K562 (cell line): ENCODE measurements at places on chromosomes 3 and 15. TPM values are rescaled to one million over a fixed set of nuclear protein-coding genes. Genes with fewer than 3 reads are reported as not detected.

DNA sequence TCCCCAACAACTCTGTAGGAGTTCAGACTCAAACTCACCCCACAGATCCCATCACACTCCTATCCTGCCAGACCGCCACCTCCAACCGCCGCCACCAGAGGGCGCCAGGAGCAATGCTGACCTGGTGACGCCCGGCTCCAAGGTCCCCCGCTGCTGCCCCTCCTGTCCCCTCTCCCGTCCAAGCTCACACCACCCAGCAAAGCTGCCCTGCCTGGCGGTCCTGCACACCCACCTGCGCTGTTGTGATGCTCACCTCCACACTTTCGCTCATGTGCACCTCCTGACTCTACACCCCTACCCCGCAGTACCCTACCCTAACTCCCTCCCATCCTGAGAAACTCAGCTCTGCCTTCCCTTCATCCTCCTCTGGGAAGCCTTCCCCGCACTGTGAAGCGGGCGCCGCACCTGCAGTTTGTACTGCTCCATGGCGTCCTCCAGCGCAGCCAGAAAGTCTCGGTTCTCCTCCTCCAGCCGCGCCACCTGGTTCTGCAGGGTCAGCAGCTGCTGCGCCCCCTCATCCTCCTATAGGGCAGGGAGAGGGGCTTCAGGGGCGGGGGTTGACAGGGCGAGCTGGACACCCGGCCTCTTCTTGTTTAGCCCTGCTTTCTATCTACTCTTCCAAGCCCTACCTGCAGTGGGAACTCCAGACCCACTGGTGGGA, 7.9 kb downstream of the KIF7 start:
- no peaks in the 10 kb centered on the region for H3K27me3 ChIP-seq
- peak; percentile 77 for DNase-seq
- H3K4me3 ChIP-seq: no peak overlapping the region
- no peaks in the 10 kb centered on the region for H3K36me3 ChIP-seq
- no peaks in the 10 kb centered on the region for H3K4me1 ChIP-seq
- H3K27ac ChIP-seq: no peak overlapping the region

GRCh38 chr15:64779024-64779423, 3.6 kb upstream of the RBPMS2 start:
- H3K27ac ChIP-seq: no peak overlapping the region
- DNase-seq: no peak
- no peak overlapping the region for H3K4me3 ChIP-seq
- H3K4me1 ChIP-seq: peaks cover 25% of the 10 kb centered on the region

DNA sequence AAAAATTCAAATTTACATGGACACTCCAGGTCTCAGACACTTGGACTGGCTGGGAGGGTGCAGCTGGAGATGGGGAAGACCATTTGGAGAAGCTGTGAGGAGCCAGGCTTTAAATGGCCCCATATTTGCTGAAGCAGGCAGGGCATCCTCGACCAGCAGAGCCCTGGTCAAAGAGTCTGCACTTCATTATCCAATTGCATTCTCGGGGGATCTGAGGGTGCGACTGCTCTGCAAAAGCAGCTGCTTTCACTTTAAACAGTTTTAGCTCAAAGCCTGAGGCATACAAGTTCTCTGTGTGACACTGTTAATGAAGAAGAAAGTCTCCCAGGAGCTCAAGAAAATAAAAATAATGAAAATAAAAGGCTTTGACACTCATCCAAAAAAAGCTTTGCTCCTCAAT, 98.0 kb upstream of the SLC25A36 start:
- no peak overlapping the region for H3K4me3 ChIP-seq
- no peaks in the 10 kb centered on the region for H3K36me3 ChIP-seq

DNA sequence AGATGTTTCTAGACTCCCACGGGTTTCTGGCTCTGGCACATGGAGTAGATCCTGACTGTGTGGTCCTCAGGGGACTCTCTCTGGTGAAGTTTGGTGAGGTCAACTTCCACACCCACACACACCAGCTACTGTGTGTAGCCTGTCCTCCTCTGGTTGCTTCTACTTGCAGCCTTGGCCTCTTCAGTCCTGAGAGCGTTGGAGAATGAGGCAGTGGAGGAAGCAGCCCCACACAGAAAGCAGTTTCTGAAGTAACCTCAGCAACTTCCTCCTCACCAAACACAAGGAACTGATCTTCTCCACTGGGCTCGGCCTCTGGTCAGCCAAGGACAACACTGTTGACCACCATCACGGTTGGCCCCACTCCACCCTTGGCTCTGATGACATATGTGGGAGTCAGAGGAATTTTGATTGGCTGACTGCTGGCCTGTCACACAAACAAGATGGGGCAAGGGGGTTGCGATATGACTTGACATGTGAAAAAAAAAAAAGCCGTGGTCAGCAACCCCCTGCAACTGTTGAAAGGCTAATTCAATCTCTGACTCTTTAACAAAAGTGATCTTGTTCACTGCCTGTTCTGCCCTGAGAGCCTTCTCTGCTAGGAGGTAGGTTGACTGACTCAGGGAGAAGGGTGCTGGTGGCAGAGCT, 19.6 kb downstream of the CD86 start:
- no peak for DNase-seq
- no peak overlapping the region for H3K27ac ChIP-seq
- H3K36me3 ChIP-seq: no peaks in the 10 kb centered on the region
- peaks cover 6% of the 10 kb centered on the region; the same call in 1 of the 2 replicates for H3K27me3 ChIP-seq
- H3K4me1 ChIP-seq: no peaks in the 10 kb centered on the region

MYZAP gene
- total RNA-seq: not detected in 2 replicates

DNA sequence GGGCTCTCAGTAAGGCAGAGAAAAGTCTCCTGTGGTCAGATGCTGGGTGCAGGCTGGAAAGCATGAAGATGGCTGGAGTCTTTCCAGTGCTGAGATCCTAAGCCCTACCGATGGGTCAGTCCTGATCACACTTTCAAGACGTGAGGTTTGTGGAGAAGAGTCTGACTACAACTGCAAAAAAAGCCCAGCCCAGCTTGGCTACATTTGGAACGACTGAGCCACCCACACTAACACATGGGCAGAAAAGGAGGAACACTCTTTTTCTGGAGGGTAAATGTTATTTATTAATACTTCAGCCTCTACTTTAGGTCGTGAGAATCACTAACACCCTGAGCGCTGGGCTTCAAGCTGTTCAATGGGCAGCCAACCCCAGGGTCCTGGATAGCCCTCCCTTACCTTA, 22.0 kb upstream of the C3orf22 start:
- peaks cover 8% of the 10 kb centered on the region; the same call in 1 of the 2 replicates for H3K27me3 ChIP-seq
- DNase-seq: no peak
- no peak overlapping the region for H3K27ac ChIP-seq
- H3K4me3 ChIP-seq: no peak overlapping the region
- H3K36me3 ChIP-seq: no peaks in the 10 kb centered on the region
- H3K4me1 ChIP-seq: no peaks in the 10 kb centered on the region

DNA sequence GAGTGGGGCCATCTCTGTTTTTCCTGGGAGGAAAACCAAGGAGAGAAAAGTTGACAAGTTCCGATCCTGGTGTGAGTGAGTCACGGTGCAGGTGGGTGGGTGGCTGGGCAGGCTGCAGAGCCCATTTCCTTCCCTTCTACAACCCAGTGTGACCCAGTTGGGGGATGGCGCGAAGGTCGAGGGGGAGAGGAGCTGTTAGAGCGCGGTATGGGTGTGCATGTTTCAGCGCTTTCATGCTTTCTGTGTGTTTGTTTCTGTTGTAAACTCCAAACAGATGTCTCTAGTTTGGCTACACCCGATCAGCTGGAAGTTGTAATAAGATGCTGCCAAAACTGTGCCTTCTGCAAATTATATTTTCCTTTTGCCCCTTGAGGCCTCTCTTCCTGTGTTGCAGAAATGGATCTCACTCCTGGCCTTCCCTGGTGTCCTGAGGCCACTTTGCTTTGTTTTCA, 3.8 kb downstream of the FAM43A start:
- DNase-seq: no peak
- no peak overlapping the region for H3K27ac ChIP-seq
- H3K27me3 ChIP-seq: no peaks in the 10 kb centered on the region; the same call in 2 of the 3 replicates
- H3K4me3 ChIP-seq: no peak overlapping the region

- DNase-seq: no peak
- H3K4me3 ChIP-seq: no peak overlapping the region
- no peaks in the 10 kb centered on the region for H3K36me3 ChIP-seq
Observed at GRCh38 chr15:39851500-39852092, 68.5 kb downstream of the GPR176 start.

LAMB2 gene
- total RNA-seq: 17.5 and 17.9 TPM in 2 replicates

TM2D3 gene
- total RNA-seq: 27.4 and 28.9 TPM in 2 replicates

SAMD7 gene
- not detected in 2 replicates for total RNA-seq

RAD51 gene
- total RNA-seq: 55.3 and 63.8 TPM in 2 replicates

GRCh38 chr15:40929660-40930429, 705 bp downstream of the DLL4 start:
- peak; percentile 45 for DNase-seq
- no peaks in the 10 kb centered on the region for H3K36me3 ChIP-seq
- peak overlapping the region; percentile 54 for H3K4me3 ChIP-seq
- peaks cover 15% of the 10 kb centered on the region for H3K4me1 ChIP-seq
- no peak overlapping the region for H3K27ac ChIP-seq

- no peaks in the 10 kb centered on the region for H3K27me3 ChIP-seq
- H3K4me1 ChIP-seq: no peaks in the 10 kb centered on the region
- H3K4me3 ChIP-seq: no peak overlapping the region
- no peaks in the 10 kb centered on the region for H3K36me3 ChIP-seq
- no peak for DNase-seq
Observed at GRCh38 chr3:22353126-22353525, 602.1 kb upstream of the ZNF385D start.

CISH gene
- total RNA-seq: 47.7 and 48.8 TPM in 2 replicates

DNA sequence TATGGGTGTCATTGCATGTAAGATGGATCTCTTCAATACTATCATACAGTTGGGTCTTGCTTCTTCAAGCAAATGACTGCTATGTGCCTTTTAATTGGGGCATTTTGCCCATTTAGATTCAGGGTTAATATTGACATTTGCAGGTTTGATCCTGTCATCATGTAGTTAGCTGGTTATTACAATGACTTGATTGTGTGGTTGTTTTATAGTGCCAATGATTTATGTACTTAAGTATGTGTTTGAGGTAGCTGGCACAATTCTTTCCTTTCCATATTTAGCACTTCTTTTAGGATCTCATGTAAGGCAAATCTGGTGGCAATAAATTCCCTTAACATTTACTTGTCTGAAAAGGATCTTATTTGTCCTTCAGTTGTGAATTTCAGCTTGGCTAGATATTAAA, 267.5 kb downstream of the VGLL3 start:
- no peak for DNase-seq
- no peak overlapping the region for H3K27ac ChIP-seq
- no peaks in the 10 kb centered on the region for H3K27me3 ChIP-seq
- H3K4me1 ChIP-seq: no peaks in the 10 kb centered on the region
- no peak overlapping the region for H3K4me3 ChIP-seq

GRCh38 chr3:73618461-73618860, 6.3 kb downstream of the PDZRN3 start:
- no peak for DNase-seq
- H3K4me3 ChIP-seq: no peak overlapping the region
- no peak overlapping the region for H3K27ac ChIP-seq
- H3K27me3 ChIP-seq: no peaks in the 10 kb centered on the region
- H3K4me1 ChIP-seq: no peaks in the 10 kb centered on the region

- no peaks in the 10 kb centered on the region for H3K27me3 ChIP-seq
- no peak overlapping the region for H3K4me3 ChIP-seq
- no peak for DNase-seq
- peaks cover 48% of the 10 kb centered on the region; the same call in 2 of the 3 replicates for H3K36me3 ChIP-seq
- no peaks in the 10 kb centered on the region for H3K4me1 ChIP-seq
- no peak overlapping the region for H3K27ac ChIP-seq
Observed at GRCh38 chr3:88117683-88118082, 32.1 kb upstream of the C3orf38 start.

- H3K4me1 ChIP-seq: no peaks in the 10 kb centered on the region
- H3K27me3 ChIP-seq: peaks cover 30% of the 10 kb centered on the region
- no peak overlapping the region for H3K4me3 ChIP-seq
- H3K36me3 ChIP-seq: no peaks in the 10 kb centered on the region
Observed at GRCh38 chr3:27729748-27730611, 7.9 kb upstream of the EOMES start.

B2M gene
- 460 and 518 TPM in 2 replicates for total RNA-seq

FOXB1 gene
- total RNA-seq: not detected in 2 replicates

DNA sequence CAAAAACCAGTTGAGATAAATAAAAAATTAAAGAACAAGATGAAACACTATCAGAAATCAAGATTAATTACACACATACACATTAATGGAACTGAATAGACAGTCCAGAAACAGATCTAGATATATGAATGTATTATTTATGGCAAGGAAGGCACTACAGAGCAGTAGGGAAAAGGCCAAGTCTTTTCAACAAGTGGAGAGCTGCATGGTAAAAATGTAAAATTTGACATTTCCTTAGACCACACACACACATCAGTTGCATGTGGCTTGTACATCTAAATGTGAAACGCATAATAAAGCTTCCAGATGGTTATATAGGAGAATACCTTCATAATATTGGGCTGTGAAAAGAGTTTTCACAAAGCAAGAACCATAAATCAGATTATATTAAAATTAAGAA, 57.8 kb upstream of the ASB14 start:
- H3K4me1 ChIP-seq: no peaks in the 10 kb centered on the region
- H3K27me3 ChIP-seq: no peaks in the 10 kb centered on the region
- no peak overlapping the region for H3K4me3 ChIP-seq
- H3K27ac ChIP-seq: no peak overlapping the region
- DNase-seq: no peak

AADACL2 gene
- not detected in 2 replicates for total RNA-seq

- no peak for DNase-seq
- no peaks in the 10 kb centered on the region for H3K4me1 ChIP-seq
- H3K36me3 ChIP-seq: no peaks in the 10 kb centered on the region
- no peak overlapping the region for H3K4me3 ChIP-seq
- H3K27me3 ChIP-seq: no peaks in the 10 kb centered on the region
Observed at GRCh38 chr3:60633644-60634043, 617.6 kb downstream of the FHIT start.

GRCh38 chr3:124639406-124640237, 90.6 kb upstream of the UMPS start:
- peak overlapping the region; percentile 23; the same call in 1 of the 3 replicates for H3K27ac ChIP-seq
- peaks cover 34% of the 10 kb centered on the region for H3K4me1 ChIP-seq
- H3K4me3 ChIP-seq: no peak overlapping the region
- DNase-seq: no peak

DNA sequence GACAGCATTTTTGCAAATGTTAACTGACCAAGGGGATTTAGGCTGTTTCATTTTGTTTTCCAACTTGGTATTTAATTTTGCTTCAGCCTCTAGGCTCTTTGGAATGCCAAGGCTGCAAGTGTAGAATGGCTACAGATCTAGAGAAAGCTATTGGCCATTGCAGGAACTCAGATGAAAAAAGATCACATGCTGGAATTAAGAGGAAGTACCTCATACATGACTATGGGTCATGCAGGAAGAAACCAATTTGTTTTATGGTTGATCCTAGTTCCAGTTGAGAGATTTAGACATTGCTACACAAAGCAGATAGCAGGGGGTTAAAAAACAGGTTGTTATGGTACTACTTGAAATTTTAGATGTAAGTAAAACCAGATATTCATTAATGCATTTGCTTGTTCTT, 12.7 kb upstream of the CLDN16 start:
- no peak overlapping the region for H3K4me3 ChIP-seq
- no peak for DNase-seq
- no peaks in the 10 kb centered on the region for H3K27me3 ChIP-seq
- H3K4me1 ChIP-seq: no peaks in the 10 kb centered on the region

GRCh38 chr3:16053794-16054193, 120.7 kb upstream of the GALNT15 start:
- no peak overlapping the region for H3K27ac ChIP-seq
- no peaks in the 10 kb centered on the region for H3K36me3 ChIP-seq
- no peak for DNase-seq

- peak; percentile 55 for DNase-seq
- H3K4me1 ChIP-seq: peaks cover 3% of the 10 kb centered on the region; the same call in 1 of the 2 replicates
- no peaks in the 10 kb centered on the region for H3K36me3 ChIP-seq
- H3K4me3 ChIP-seq: no peak overlapping the region
Observed at GRCh38 chr3:4898454-4899313, 80.6 kb upstream of the BHLHE40 start.

- H3K4me3 ChIP-seq: no peak overlapping the region
- no peaks in the 10 kb centered on the region for H3K27me3 ChIP-seq
- H3K4me1 ChIP-seq: no peaks in the 10 kb centered on the region; the same call in 1 of the 2 replicates
- no peaks in the 10 kb centered on the region for H3K36me3 ChIP-seq
- no peak overlapping the region for H3K27ac ChIP-seq
Observed at GRCh38 chr15:38538328-38539007, 26.1 kb downstream of the RASGRP1 start.
